ENCODE measurements at places on chromosomes 5 and 9.

- DNase-seq, result peak; percentile 50
Measured at GRCh38 chr9:110116543-110116885, 91.4 kb downstream of the C9orf152 start.

DNA sequence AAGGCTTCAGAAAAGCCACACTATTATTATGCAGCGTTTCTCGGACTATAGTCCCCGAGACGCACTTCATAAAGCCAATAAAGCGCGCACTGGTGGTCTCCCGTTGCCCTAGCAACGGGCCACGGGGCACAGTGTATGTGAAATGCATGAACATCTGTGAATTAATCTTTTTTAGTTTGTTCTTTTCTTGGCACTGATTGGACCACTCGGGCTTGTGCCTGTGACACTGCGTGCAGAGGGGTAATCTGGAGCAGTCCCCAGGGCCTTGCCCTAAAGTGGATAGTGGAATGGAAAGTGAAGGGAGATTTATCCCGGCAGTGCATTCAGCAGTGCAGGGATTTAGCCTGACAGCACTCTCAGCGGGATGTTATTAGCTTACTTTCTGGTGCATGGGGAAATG is 92.1 kb downstream of the TLE4 start:
- no peak for DNase-seq

DNA sequence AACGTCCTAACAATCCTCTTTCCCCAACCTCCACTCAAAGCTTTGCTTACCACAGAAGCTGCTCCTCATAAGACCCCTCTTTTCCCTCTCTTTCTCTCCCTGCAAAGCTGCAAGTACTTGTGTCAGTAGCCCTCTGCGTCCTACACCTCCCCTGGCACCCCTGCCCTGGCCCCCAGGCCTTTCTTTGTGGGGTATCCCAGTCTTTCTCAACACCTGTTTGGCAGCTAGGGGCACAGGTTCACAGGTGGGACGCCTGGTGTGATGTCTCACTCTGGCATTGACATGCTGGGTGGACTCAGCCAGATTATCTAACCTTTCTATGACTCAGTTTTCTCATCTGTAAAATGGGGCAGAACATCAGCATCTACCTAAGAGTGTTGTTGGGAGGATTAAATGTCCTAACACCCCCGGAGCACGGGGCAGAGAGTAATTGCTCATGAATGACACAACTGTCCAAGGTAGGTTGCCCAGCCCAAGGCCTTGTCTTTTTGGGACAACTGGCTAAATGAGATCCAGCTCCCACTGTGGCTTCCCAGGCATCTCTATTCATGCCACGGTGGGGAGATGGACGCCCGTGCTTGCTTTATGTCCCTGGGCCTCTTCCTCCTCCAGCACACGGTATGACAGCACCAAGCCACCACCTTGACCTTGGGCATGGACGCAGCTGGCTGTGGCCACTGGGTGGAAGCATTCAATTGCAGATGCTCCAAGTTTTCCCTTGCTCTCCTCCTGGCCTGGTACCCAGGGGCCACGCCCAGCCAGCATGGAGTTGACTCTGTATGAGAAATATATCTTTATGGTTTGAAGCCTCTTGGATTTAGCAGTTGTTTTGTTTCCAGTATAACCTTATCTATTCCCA is 190.4 kb downstream of the RGS3 start:
- DNase-seq, result no peak

GRCh38 chr5:144393641-144394435 is 223.2 kb downstream of the KCTD16 start:
- no peak for DNase-seq

DNA sequence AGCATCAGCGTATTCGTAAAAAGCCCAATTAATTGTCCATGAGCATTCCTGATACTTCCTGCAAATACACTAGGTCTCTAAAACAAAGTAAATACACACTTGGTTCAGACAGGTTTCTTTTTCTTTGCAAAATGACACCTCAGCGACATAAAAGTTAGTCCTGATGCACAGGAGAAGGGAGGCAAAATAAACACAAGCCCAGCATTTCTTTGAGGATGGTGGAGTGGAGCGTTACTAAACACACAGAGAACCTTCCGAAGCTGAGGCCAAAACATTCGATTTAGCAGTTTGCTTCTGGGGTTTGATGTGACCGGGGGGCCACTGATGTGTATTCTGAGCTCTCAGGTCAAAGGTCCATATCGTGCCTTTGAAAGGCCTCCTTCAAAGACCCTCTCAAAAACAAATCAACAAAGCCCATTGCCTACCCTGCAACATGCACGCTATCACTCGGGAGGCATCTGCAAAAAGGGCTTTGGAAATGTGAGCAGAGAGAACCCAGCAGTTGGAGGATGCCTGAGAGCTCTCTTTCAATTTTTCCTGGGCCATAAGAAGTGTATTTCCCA is 268.4 kb upstream of the PANK3 start:
- DNase-seq, result no peak

DNA sequence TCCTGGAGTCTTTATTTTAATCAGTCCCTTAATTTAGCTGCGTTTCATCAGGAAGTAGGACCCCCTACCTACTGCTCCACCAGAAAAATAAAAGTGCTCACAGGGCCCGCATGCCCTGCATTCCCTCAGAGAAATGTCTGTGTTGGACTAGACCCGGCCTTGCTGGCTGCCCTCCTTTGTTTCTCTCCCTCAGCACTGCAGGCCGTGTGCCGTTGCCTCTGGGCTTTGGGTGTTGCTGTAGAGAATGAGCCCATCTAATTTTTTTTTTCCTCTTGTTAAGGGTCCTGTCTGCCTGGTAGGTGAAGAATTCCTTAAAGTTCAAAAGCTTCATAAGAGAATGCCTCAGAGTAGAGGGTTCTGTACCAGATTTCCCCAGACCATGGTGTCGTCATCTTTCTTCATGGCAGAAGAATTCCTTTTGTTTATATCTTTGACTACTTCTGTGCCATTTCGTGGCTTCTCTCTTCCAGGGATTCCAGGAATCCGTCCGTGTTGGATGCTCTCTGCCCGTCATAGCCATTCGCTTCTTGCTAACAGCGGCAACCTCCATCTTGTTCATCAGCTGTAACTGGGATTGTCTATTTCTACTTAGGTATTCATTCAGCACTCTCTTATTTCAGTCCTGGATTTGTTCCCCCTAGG is 49.8 kb upstream of the ANGPTL2 start:
- DNase-seq, result no peak

DNA sequence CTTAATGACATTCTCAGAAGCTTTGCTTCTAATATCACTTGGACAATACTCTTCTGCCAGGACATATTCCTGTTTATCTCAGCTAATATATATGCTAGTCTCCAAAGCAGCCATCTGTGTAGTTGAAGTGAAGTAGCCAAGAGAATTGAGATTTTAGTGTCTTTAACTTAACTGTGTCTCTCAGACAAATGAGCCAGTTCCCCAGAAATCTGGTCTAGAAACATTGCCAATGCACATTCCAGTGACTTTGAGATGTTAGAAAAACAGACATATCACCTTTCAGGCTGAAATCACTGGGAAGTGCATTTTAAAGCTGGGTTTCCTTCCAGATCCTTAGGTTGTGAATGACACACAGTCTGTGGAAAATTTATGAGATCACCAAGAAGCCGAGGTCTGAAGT is 114.6 kb downstream of the MTX3 start:
- no peak for DNase-seq

DNA sequence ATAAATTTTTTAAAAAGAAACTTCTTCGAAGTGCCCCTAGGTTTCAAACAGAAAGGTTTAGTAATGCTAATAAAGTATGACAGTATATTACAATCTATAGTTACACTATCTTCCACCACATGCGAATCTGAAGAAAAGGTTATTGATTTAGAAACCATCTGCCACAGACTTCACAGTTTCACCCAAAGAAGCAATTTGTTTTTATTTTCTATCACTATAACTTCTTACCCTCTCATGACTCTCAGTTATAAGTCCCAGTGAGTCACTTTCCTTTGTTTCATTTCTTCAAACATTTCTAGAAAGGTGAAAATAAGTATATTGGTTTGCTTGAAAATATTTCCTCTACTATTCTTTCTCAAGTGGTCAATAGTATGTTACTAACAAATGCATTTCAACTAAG is 93.6 kb downstream of the MCTP1 start:
- no peak for DNase-seq

GRCh38 chr5:163248333-163248732 is 189.1 kb upstream of the CCNG1 start:
- DNase-seq, result peak; percentile 90

- no peak for DNase-seq
Measured at GRCh38 chr5:90803381-90803780, 244.8 kb downstream of the ADGRV1 start.

DNA sequence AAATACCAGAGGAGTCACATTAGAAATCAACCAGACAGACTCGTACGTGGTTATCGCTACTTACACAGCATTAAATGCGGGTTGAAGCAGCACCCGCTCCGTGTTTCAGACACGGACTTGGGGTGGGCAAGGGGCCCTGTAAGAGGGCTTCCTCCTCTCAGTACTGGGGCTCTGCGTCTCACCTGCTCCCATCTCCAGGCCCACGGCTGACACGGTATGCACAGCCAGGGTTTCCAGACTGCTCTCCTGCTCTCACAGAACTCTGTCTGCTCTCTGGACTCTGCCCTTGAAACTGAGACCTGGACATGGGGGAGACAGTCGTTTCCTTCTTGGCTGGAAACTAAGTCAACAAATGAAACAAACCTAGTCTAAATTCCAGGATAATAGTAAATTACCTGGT is 24.7 kb upstream of the RASGEF1C start:
- DNase-seq, result no peak

DNA sequence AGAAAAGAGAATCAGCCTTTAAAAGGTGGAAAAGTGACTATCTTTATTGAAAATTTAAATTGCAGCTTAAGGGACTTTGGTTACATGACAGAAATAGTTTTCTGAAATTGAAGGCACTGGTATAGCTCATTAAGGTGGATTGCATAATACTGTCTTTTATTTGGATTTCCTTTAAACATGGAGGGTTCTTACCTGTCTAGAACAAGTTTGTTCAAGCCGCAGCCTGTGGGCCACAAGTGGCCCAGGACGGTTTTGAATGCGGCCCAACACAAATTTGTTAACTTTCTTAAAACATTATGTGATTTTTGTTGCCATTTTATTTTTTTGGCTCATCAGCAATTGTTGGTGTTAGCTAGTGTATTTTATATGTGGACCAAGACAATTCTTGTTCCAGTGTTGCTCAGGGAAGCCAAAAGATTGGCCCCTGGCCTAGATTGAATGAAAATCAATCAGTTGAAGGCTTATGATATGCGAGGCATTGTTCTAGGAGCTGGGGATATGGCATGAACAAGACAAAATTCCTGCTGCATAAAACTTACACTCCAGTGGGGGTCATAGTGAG is 18.0 kb downstream of the NNT start:
- DNase-seq, result no peak

- no peak for DNase-seq
Measured at GRCh38 chr5:60207040-60207439, 313.5 kb upstream of the PDE4D start.
